ENCODE measurements at places on chromosomes 13 and 19.

DNA sequence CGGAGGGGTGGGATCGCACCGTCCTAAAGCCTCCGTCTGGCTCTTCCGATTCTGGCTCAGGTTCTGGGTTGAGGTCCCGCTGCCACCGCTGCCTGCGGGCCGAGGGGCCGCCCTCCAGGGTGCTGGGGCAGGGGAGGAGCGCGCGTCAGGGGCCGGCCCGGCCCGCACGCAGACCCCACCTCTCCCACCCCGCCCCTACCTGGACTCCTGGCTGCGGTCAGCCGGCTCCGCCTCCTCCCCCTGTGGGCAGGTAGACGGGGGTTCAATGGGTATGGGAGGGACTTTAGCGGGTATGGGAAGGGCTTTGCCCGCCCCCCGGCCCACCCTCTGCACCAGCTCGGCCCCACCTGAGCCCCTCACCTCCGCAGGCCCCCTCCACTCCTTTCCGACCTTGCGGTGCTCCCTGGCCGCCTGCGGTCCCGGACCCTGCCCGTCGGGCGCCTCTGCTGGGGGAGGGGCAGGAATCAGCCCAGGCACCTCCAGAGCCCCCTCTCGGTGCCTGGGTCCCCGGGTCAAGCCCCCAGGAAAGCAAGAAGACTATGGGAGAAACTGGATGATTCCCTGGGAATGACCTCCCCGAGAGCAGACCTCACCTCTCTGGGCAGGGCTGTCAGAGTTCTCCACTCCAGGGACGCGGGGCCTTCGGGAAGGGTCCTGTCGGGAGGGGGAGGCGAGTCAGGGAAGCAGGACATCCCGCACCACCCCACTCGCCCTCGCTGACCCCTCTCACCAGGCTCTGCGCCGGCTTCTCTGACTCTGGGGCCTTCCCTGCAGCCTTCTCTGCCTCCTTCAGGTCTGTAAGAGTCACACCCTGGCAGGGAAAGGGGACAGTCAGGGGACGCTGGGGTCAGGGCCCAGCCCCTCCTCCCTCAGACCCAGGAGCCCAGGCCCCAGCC, 17.0 kb downstream of the EPS8L1 start:
- DNase-seq = no peak

DNA sequence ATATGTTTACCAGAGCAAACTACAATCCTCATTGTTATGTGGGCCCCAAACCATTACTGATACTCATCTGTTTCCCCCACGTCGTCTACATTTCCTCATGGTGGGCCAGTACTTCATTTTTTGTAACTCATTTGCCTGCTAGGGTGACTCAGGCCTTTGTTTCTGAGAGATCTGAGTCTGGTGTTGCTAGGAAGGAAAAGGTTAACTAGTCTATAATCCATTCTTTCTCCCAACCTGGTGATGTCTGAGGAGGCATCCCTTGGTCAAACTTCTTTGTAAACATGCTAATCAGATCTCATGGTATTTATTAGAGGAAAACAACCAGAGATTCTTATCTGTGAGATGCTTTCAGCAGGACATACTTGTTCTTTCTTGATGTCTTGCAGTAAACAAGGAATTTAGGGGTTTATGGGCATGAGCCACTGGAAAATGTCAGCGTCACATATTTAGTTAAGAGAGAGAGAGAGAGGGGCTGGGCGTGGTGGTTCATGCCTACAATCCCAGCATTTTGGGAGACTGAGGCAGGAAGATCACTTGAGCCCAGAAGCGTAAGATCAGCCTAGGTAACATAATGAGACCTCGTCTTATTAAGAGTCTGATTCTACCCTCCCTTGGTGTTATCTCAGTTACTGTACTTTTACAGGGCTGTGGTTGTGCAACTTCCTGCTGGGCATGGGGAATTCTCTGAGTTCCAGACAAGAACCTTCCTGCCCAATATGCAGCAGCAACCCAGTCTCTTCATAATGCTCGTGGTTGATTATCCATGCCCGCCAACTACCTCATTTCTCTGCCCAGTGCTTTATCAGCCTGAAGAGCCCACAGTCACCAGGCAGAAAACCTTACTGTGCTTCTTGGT, 9.7 kb upstream of the DPRX start:
- no peak for DNase-seq

- DNase-seq = no peak
These were observed 75.1 kb downstream of the SLC15A1 start for GRCh38 chr13:98677398-98677797.

DNA sequence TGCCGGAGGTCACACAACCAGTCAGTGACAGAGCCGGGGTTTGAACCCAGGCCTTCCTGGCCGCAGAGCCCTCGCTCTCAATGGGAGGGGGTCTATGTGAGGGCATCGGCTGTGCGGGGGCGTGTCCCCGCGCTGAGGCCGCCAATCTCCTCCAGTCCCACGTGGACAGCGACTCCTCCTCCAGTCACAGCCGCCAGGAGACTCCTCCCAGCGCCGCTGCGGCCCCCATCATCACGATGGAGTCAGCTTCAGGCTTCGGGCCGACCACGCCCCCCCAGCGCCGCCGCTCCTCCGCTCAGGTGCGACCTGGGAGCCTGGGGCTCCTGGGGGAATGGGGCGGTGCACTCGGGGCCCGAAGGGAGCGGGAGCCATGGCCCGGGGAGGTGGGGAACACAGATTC, 6.0 kb downstream of the SPRED3 start:
- no peak for DNase-seq

GRCh38 chr19:53958168-53958571, 4.6 kb upstream of the CACNG8 start:
- DNase-seq = no peak

GRCh38 chr19:33450689-33451088, 70.9 kb downstream of the PEPD start:
- no peak for DNase-seq

GRCh38 chr19:18610245-18610555, 2.5 kb upstream of the TMEM59L start:
- no peak for DNase-seq

- no peak for DNase-seq
These were observed at the start of gene FGF9 for GRCh38 chr13:21670883-21671619. FGF9 (plus strand) TSS chr13:21671073; CDS start chr13:21671913, 840 bp downstream.

DNA sequence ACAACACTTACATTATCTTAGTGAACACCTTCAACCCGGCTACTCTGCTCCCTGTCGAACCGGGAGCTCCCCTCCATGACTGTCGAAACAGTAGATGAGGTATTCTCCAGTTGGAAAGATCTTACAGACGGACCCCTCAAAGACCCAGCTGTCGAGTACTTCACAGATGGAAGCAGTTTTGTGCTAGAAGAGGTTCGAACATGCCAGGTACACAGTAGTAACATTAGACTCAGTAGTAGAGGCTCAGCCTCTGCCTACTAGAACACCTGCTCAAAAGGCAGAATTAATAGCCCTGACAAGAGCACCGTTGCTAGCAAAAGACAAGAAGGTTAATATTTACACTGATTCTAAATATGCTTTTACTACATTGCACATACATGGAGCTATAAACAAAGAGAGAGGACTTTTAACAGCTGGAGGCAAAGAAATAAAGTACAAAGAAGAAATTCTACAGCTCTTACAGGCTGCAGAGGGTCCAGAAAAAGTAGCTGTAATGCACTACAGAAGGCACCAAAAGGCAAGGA, 13.6 kb upstream of the SLC15A1 start:
- DNase-seq = no peak

GRCh38 chr19:45152504-45153338, 8.1 kb downstream of the NKPD1 start:
- no peak for DNase-seq

- DNase-seq = no peak
These were observed at the start of gene BRSK1 for GRCh38 chr19:55283548-55284377. BRSK1 (plus strand) TSS chr19:55283997; CDS start chr19:55284443, 446 bp downstream.

DNA sequence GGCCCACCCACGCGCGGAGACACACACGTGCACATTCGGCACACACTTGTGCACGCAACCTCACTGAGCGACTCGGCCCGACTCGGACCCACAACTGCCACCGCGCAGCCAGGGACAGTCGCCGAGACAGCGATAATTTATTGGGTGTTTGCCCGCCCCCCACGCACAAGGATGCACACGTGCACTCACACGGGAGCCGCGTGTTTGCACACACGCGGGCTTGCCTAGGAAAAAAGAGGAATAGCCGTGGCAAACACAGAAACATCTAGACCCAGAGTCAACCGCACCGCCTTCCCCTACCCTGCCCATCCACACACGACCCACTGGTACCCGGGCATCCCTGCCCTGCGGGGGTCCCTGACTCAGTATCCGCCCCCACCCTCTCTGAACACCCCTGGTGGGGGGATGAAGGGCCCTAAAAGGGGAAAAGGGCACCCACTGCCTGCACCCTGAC, 1.1 kb upstream of the SSBP4 start:
- DNase-seq = no peak

- no peak for DNase-seq
These were observed 7.0 kb upstream of the SLC25A42 start for GRCh38 chr19:19056636-19057275.

DNA sequence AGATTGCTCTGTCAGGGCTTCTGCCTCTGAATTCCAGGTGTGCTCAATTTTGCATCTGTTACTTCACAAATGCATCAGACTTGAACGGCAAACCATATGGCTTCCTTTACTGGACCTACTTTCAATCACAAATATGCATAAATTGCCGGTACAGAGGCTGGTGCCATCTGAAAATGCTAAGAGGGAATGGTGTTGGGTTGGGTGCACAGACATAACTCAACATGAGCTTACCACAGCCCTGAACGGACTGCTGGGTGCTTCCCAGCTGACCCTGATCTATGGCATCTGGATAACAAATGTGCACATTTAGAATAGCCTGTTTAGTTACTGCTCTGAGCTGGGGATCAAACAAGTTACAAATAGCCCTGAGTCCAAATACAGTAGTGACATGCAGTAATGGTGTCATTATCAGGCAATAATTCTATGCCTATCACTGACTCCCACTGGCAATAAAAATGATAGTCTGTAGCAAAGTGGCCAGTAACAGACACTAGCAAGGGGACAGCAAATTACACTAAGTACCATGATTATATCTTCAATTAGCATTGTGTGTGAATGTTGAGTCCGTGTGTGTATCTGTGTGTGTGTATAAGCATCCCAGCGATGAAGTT, 927.3 kb downstream of the DIAPH3 start:
- DNase-seq = no peak

GRCh38 chr19:18291590-18292461, 10.4 kb upstream of the JUND start:
- no peak for DNase-seq

GRCh38 chr13:93875547-93875946, 603.9 kb downstream of the DCT start:
- DNase-seq = no peak

DNA sequence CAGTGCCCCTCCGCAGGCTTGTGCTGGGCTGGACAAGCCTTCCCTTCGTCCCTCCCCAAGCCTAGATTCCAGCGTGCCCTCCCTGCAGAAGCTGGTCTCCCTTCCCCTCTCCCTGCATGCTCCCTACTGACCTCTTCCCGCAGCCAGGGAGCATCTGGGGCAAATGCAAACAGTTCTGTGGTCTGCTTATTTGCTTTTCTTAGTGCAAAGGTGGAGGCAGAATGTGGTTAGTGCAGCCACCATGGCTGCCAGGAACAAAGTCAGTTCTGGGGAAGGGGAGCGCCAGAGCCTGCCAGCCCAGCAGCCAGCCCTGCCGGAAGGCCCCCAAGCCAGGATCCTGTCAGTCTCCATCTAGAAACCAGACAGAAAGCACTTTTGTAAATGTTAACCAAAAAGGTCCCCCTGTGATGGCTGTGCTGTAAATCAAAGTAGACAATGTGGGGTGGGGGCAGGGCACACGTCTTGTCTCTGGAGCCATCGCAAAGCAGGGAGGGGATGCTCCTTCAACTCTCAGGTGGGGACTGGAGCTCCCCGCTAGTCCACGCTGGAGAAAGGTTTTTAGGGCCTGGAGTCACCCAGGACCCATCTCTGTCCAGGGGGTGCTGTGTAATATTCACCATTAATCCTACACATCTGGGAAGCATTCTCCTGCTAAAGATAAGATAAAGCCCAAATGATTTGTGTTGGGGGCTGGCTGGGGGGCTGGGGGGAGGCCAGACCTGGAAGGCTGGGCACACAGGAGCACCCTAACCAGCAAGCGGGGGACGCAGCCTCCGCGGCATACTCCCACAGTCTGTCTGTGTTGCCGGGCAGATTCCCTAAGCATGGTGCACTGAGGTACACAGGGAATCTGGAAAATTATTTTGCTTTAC, 30.9 kb downstream of the SERP2 start:
- DNase-seq = no peak

DNA sequence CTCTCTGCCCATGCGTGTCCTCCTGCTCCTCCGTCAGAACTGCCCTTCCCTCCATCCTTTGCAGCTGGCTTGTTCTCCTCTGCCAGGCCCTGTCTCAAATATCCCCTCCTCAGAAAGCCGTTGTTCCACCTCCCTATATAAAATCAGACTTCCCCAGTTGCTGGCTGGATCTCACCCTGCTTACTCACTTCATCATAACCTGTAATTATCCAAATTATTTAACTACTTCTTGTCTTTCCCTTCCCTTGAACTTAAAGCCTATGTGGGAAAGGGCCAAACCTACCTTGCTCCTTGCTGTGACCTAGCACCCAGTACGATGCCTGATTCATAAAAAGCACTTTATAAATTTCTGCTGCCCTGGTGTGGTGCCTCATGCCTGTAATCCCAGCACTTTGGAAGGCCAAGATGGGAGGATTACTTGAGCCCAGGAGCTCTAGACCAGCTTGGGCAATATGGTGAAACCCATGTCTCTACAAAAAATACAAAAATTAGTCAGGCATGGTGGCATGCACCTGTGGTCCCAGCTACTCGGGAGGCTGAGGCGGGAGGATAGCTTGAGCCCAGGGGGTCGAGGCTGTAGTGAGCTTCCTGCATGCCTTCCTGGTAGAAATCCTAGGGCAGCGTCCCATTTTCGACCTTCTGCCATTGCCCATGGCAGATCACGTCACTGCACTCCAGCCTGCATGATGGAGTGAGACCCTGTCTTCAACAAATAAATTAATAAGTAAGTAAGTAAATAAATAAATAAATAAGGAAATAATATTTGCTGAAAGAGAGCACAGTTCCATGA, 39.5 kb upstream of the ZNF536 start:
- no peak for DNase-seq

DNA sequence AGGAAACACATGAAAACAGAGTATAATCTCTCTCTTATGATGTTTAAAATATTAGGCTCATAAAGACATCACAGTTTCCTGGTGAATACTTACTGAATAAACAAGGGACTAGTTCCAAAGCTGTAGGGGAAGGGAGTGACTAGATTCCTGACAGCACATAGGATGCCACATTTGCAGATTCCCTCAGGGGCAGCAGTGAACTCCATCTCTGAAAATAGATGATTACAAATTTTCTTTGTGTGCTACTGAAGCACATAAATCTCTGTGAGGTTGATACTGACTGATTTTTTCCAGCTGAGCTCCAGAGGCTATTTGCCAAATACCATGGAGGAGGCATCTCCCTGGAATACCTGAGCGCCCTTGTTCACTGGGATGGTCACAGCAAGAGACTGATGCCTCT, 77.3 kb downstream of the FGF9 start:
- DNase-seq = no peak

GRCh38 chr13:72985610-72986009, 73.2 kb upstream of the KLF5 start:
- no peak for DNase-seq

GRCh38 chr13:112712451-112713207, 22.8 kb downstream of the ATP11A start:
- no peak for DNase-seq

- no peak for DNase-seq
These were observed 168.8 kb downstream of the COL4A1 start for GRCh38 chr13:110138010-110138699.

GRCh38 chr13:110264685-110265275, 42.2 kb downstream of the COL4A1 start:
- no peak for DNase-seq
